ENCODE measurements at places on chromosomes 16 and 17. TPM values are rescaled to one million over a fixed set of nuclear protein-coding genes. Genes with fewer than 3 reads are reported as not detected.
A peak's percentile ranks its signal among the peaks of the same experiment; 100 is the strongest.

Gene SULT1A2
- 6.1 TPM for total RNA-seq

Gene CSH1
- not detected for total RNA-seq

DNA sequence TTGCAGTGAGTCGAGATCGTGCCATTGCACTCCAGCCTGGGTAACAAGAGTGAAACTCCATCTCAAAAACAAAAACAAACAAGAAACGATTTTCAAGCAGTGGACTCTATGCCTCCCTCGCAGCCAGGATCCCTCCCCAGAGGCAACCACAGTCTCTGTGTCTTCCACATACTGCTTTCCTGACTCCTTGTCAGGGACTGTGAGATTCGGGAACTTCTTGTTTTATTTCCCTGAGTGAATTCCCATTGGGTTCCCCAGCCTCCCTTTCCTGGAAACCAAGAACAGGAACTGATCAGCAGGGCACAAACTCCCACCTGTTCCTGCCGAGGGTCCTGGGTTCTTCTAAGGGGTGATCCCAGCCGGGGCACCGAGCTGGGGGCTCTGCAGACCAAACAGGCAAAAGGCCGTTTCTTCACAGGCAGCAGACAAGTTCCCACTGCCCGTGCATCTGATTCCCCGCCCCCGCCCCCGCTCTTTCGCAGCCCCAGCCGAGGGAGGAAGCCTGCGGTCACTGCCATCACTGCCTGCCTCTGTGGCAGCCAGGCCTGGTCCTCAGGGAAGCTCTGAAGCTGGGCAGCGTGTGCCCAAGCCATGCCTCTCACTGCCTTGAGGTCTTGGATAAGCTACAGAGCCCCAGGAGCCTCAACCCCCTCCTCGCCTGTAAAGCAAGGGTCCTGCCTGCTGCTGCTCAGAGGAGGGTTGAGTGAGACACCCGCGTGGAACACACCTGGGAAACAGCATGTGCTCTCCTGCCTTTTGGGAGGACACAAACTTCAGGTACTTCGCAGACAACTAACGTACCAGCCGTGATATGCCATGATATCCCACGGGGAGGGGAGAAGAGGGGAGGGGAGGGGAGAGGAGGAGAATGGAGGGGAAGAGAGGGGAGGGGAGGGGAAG lies 5.5 kb upstream of the PIEZO1 start:
- H3K4me1 ChIP-seq: peaks cover 32% of the 10 kb centered on the region
- peaks cover 14% of the 10 kb centered on the region for H3K27me3 ChIP-seq
- no peak overlapping the region for H3K27ac ChIP-seq
- no peaks in the 10 kb centered on the region for H3K36me3 ChIP-seq

GRCh38 chr16:5019775-5020174 lies 14.0 kb downstream of the NAGPA start:
- no peaks in the 10 kb centered on the region for H3K27me3 ChIP-seq
- no peak for DNase-seq
- peaks cover 11% of the 10 kb centered on the region for H3K4me1 ChIP-seq
- no peaks in the 10 kb centered on the region for H3K36me3 ChIP-seq
- no peak overlapping the region for H3K4me3 ChIP-seq
- peak overlapping the region; percentile 32 for H3K27ac ChIP-seq

DNA sequence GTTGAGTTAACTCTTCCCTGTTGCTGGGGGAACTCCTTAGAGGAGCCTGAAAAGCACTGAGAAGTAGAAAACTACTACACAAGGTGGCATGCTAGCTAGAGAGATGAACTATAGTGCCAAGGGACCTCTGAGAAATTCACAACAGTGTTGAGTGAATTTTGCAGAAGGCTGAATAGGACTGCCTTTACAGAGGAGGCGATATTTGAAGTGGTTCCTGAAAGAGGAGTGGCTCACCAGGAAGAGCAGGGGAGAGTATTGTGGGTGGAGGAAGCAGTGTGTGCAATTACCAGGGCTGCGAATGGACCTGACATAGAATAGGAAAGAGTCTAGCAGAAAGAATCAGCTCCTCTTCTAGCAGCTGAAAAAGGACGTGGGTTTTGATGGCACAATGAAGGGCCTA lies 66.4 kb downstream of the CDK5R1 start:
- no peaks in the 10 kb centered on the region for H3K36me3 ChIP-seq
- no peak overlapping the region for H3K27ac ChIP-seq
- no peaks in the 10 kb centered on the region for H3K4me1 ChIP-seq

GRCh38 chr17:53942898-53943297 lies 120.2 kb downstream of the KIF2B start:
- no peaks in the 10 kb centered on the region for H3K4me1 ChIP-seq
- no peak overlapping the region for H3K4me3 ChIP-seq
- no peaks in the 10 kb centered on the region for H3K27me3 ChIP-seq
- no peaks in the 10 kb centered on the region for H3K36me3 ChIP-seq
- H3K27ac ChIP-seq: no peak overlapping the region

- peaks cover 32% of the 10 kb centered on the region for H3K4me1 ChIP-seq
- H3K27me3 ChIP-seq: no peaks in the 10 kb centered on the region
- H3K4me3 ChIP-seq: no peak overlapping the region
- H3K27ac ChIP-seq: peak overlapping the region; percentile 94
Observed at GRCh38 chr17:19390951-19391350, 4.0 kb upstream of the MFAP4 start.

All from tibial nerve (tissue), 4 donors.